Activated CD4-positive, CD25-positive, alpha-beta regulatory T cell treated with anti-CD3 and anti-CD28 coated beads, Interleukin-2, amount 50 U/mL, for 72 hours (primary cell): ENCODE measurements at places on chromosomes 11 and 22.

- no peak for DNase-seq
These were observed 56.1 kb downstream of the RBFOX2 start for GRCh38 chr22:35972559-35972958.

DNA sequence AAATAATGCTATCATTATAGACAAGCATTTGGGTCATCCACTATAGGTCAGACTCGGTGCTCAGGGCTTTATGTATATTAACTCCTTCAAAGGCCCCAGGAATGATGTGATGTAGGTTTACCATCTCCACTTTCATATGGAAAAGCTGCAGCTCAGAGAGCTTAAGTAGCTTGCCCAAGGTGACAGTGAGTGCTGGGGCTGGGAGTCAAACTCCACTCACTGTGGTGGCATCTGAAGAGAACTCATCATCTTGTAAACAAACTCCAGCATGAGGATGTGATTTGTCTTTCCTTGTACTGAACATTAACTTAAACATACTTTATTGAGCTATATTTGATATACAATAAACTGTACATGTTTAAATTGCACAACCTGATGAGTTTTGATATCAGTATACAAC, 25.4 kb downstream of the TENM4 start:
- DNase-seq: no peak

GRCh38 chr11:104163100-104164027, 583 bp downstream of the PDGFD start:
- no peak for DNase-seq

DNA sequence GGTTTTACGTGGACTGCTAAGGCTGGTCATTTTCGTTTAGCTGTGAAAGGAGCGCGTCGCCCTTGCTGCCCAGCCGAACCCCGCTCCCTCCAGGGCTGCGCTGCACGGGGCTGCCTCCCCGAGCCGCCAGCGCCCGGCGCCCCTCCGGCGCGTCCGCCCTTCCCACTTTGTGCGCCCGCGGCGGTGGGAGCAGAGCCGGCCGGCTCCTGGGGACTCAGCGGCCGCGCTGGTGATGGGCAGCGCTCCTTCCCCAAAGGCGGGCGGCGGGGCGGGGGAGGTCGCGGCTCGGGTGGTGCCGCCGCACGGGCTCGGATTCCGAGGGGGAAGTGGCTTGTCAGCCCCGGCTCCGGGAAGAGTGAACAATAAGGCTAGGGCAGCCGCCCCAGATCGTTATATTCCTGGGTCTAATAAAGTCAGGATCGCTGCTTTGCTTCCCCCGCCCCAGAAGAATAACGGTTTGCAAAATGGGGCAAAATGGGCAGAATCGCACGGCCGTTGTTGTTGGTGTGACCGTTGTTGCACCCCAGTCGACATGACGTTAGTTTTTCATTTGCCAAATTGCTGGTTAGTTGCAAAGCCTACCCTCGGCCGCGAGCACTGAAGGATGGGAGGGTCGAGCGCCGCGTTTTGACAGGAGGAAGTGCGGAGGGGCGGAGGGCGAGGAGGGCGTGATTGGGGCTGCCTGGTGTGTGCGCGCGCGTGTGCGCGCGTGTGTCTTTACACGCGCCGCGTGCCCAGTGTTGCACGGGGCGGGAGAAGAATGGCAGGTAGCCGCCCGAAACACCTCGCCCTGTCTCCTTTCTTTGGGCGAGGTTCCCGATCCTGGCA, 745 bp downstream of the NCAM1 start:
- no peak for DNase-seq

GRCh38 chr22:29702931-29703501, 16.8 kb upstream of the CABP7 start:
- no peak for DNase-seq

DNA sequence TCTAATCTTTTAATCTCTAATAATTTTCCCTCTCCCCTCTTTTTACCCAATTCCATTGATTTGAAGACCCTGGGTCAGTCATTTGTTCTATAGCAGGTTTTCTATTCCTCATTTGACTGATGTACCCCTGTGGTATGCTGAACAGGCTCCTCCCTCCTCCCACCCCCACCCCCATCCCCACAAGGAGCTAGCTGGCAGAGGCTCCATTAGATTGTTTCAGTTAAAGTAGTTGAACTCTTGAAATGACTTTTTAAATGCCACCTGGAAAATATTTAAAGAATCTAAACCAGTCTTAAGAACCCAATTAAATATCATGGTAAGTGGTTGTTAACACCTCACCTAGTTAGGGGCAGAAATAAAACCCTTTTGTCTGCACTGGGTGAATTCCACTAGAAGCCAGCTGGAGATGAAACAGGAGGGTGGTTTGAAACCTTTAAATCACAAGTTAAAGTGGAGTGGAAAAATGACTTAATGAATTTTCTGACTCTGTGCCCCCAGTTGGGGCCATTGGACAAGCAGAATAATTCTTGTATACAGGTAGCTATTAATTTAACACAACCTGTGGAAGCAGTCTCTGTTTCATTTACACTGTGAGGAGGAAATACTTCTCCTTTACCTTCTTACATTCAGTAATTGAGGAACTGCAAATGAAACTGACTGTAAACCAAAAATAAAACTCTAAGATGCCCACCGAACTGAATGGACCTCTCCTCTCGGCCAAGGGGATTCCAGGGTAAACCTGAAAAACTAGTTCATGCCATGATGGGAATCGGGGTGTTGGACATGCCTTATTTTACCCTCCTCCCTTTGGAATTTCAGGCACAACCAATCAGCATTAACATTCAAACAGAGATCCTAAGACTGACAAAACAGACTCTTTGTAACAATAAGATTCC, 30.7 kb downstream of the PRR5L start:
- DNase-seq: no peak

- DNase-seq: no peak
These were observed 206.5 kb downstream of the NAV2 start for GRCh38 chr11:19919050-19919561.

- DNase-seq: no peak
These were observed 27.3 kb downstream of the FAM118A start for GRCh38 chr22:45336971-45337431.

DNA sequence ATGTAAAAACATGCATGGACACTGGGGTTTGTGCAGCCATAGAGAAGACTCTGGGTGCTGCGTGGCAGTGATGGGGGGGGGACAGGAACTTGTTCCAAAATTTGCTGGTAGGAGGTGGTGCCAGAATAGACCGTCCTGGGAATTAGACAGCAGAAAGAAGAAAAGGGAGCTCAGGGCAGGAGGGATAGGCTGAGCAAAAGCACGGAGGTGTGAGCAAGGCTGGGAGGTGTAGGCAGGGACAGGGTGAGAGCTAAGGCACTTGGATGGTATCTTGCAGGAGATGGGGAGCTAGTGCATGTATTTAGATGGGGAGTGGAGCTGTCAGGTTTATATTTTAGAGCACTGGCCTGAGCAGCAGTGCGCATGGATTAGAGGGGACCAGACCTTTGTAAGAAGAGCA, 53.8 kb downstream of the PKNOX2 start:
- no peak for DNase-seq

GRCh38 chr11:114036147-114036811, 23.2 kb upstream of the ZBTB16 start:
- DNase-seq: peak; percentile 58

GRCh38 chr11:12094872-12095800, 15.3 kb upstream of the MICAL2 start:
- DNase-seq: no peak

DNA sequence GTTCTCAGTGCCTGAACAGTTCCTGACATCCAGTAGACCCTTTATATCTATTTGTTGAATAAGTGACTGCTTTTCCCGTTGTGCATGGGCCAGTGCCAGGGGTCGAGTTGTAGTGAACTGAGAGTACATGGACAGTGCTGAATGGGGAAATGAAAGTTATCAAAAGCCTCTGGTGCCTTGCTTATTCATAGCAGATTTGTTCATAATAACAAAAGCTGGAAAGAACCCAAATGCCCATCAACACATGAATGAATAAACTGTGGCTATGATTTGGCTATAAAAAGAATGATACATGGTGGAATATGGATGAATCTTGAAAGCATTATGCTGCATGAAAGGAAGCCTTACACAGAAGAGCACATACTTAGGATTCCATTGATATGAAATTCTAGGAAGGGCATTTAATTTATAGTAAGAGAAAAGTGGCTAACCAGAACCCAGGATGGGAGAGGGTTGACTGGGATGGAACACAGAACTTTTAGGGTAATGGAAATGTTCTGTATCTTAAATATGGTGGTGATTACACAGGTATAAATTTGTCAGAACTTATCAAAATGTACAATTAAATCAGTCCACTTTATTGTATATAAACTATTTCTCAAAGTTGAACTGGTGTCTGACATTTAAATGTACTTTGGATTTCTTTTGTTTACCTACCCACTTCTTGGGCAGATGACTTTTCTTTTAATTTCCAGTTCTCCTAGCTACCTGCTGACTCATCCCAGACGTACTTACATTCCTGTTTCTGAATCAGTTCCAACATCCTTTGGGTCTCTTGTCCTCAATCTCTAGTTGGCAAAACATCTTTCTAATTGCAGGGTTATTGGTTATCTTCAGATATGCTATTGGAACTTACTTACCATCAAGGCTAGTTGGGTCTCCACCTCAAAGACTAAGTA, 42.8 kb downstream of the PACS1 start:
- DNase-seq: no peak

GRCh38 chr11:69562816-69563215, 78.1 kb upstream of the CCND1 start:
- DNase-seq: no peak

DNA sequence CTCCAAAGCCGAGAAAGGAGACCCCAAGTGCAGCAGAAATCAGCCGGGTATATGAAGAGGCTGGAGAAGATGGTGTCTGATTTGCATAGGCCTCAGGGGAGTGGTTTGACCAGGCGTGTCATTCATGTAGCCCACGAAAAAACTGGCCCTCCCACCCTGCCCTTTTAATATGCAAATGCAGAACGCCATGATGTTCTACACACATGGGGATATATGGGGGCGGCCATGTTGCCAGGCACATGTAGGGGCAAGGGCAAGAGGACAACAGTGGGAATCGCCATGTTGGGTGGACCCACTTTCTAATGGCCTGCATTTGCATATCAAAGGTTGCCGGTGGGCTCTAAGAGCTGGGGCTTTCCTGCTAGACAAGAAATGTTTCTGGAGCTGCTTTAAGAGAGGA, 86.4 kb downstream of the ISX start:
- no peak for DNase-seq

GRCh38 chr11:27250867-27251665, 111.9 kb downstream of the CCDC34 start:
- no peak for DNase-seq

- DNase-seq: no peak
These were observed 339.9 kb upstream of the KIRREL3 start for GRCh38 chr11:127340438-127340837.

- no peak for DNase-seq
These were observed 104.2 kb downstream of the MICAL3 start for GRCh38 chr22:17920145-17920605.

- no peak for DNase-seq
These were observed 108.8 kb downstream of the NXPE2 start for GRCh38 chr11:114787126-114787525.

GRCh38 chr11:12755510-12756453, 81.6 kb downstream of the TEAD1 start:
- no peak for DNase-seq

DNA sequence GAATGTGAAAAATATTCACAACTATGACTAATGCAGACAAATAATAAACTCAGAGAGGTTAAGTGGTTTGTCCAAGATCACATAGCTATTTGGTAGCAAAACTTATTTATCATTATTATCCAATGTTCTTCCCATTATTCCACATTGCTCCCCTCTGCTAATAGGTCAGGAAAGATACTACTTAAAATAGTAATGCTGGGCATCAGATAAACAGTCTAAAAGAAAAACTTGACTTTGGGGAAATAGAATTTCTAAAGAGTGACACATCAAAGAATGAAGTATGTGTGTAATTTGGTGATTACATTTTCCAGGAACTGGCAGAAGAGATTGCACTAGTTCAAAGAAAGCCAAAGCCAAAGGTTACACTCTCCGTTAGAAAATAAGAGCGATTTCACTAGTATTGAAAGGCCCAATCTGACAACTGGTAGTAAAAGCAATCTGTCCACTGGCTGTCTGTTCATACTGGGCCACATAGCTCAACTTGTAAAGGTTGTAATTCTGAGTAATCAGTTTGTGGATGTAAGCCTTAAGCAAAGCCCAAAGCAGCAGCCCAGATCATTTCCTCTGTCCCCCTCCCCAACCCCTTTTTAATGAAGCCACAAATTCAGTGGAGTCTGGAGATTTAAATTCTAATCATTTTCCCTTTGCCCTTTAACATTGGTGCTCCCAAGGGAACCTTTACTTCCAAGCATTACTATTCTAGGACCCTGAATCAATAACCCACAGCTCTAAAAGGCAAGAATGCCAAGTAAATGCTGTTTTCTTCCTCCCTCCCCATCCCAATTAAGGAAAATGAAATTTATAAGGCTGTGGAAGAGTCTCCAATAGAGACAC, 283.5 kb downstream of the TTC28 start:
- DNase-seq: no peak

DNA sequence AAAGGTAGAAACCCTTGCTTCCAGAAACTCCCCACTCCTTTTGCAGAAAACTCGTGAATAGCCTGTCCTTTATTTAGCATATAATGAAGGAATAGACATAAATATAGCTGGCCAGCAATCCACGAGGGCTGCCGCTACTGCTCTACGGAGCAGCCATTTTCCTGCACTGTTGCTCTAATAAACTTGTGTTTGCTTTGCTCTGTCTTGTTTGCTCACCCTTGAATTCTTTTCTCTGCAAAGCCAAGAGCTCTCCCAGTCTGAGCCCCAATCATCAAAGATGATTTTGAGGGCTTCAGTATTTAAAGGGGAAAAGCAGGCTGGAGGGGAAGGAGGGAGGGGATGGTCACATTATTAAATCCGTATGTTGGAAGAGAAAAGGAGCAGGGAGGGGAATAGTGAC, 16.6 kb upstream of the CHKA start:
- DNase-seq: no peak

- DNase-seq: no peak
These were observed 2.5 kb upstream of the RCN1 start for GRCh38 chr11:32088117-32088941.

- no peak for DNase-seq
These were observed 19.4 kb downstream of the TUBA8 start for GRCh38 chr22:18130018-18130417.

GRCh38 chr22:34111210-34111824, 191.0 kb upstream of the LARGE1 start:
- no peak for DNase-seq

- DNase-seq: no peak
These were observed 380 bp upstream of the TTC17 start for GRCh38 chr11:43358279-43358800.

- DNase-seq: no peak
These were observed 13.2 kb downstream of the BARX2 start for GRCh38 chr11:129388824-129389223.

GRCh38 chr11:72230764-72231365, 6.3 kb downstream of the INPPL1 start:
- DNase-seq: peak; percentile 8
